T-helper 22 cell (primary cell): ENCODE measurements at places on chromosomes 2 and 18.

GRCh38 chr2:212441141-212441540 is 97.5 kb downstream of the ERBB4 start:
- no peak for DNase-seq

DNA sequence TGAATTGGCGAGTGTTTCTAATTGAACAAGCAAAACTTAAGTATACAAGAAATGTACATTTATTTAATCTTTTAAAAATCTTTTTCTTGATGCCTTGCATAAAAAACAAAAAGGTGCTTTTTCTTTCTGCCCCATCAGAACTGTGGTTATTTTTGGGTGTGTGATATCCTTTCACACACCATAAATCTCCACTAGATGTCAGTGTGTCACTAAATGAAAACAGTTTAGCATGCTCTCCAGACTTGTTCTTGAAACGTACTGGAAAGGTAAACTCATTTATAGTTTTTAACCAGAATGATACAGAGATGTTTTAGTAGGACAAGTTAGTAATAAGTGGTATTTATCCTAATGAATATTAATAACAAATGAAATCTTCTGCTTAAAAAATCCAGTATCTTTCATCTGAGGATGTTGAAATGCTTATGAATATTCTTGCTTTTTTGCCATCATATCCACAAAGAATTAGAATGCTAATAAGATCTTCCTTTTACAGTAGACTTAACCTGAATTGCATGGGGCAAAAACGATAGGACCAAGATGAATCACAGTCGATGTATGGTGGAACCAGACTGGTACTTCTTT is 96.8 kb downstream of the UBE2E3 start:
- no peak for DNase-seq

- DNase-seq: no peak
Observed at GRCh38 chr2:152781175-152781574, 62.8 kb downstream of the ARL6IP6 start.

DNA sequence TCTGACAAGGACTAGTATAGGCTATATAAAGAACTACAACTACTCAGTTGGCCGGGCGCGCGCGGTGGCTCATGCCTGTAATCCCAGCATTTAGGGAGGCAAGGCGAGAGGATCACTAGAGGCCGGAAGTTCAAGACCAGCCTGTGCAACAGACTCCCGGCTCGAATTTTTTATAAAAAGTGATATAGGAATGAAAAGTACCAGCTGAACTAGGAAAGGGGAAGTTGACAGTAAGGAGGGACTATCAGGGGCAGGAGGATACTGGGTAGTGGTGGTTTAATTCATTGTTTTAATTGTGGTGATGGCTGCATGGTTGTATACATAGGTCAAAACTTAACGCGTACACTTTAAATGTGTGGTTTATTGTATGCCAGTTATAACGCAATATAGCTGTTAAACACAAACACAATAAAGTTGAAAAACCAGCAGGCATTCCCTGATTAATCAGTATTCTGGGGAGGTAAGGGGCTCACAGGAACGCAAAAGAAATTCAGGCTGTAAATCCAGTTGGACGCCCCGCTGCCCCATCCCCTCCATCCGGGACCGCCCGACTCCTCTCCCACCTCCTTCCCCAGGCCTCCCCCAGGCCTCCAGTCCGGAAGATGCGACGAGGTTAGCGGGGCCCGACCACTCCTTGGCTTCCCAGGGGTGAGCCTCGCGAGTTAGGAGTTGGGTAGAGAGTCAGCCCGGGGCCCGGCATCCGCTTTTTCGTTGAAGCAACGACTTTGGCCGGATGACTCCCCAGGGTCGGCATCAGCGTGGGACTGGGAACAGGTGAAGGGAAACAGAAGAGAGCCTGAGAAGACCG is 746 bp upstream of the POLR1B start:
- no peak for DNase-seq

DNA sequence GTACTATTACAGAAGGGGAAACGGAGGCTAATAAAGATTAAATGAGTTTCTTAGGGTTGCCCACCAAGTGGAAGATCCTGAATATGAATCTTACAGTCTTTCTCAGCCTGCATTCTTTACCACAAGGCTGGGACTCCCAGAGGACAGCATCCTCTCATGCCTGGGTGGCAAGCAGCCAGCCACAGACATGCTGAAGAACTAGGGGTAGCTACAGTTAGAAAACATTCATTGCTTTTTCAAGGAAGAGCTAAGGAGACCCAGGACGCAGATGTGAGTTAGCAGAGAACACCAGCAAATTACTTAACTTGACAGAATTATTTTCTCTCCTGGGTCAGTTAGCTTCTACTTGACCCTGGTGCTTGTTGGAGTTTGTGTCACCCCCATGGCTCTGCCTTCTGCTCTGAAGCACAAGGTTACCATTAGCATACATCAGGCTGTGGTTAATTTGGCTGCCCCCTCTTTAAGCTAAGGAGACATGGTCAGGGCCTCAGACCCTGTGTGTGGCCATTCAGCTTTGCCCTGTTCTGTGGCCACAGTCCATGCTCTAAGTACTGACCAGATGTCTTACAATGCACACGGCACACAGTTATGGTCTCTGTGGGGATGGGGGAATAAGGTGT is 132.3 kb upstream of the TNP1 start:
- no peak for DNase-seq

DNA sequence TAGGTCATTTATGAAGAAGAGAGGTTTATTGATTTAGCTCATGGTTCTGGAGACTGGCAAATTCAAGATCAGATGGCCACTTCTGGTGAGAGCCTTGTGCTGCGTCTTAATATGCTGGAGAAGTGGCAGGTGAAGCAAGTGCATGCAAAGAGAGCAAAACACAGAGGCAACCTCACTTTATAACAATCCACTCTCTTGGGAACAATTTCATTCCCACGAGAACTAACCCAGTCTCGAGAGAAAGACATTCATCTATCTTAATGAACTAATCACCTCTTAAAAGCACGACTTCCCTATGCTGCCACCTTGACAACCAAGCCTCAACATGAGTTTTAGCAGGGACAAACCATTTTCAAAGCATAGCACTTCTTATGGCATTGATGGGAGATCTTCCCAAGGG is 186.5 kb upstream of the RASGRP3 start:
- no peak for DNase-seq

GRCh38 chr2:138707392-138708074 is 72.7 kb downstream of the NXPH2 start:
- DNase-seq: no peak

- DNase-seq: no peak
Observed at GRCh38 chr2:133194777-133195335, 373.4 kb downstream of the NCKAP5 start.

GRCh38 chr2:231672617-231673347 is 35.5 kb upstream of the PTMA start:
- no peak for DNase-seq

DNA sequence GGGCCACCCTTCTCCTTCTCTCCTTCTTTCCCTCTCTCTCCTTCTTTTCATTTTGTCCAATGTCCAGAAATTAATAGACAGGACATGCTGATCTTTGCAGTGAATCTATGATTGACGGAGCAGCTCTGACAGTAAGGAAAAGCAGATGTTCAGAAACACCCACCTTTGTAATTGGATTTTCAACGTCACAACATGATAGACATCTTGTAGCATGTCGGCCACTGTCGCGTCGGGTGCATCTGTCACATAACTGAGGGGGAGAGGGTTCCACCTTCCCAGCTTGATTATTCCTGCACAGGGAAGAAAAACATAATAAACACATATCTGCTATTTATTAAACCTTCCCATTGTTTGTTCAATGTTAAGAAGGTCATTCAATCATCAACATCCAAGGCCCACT is 76.2 kb downstream of the SATB2 start:
- no peak for DNase-seq

DNA sequence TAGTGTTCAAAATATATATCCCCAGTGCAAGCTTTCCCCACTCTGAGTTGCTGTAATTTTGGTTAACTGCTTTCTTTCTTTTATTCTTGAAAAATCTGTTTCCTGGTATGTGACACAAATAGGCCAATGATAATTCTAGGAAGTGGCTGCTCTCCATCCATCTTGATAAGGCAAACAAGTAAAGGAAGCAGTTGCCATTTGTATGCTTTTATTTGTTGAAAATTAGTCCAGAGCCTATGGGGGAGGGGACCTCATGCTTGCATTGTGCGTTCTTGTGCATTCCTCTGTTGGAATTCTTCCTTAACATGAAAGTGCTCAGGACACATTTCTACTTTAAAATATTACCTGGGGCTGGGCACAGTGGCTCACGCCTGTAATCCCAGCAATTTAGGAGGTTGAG is 111.2 kb upstream of the FSHR start:
- no peak for DNase-seq
